G401 (cell line): ENCODE measurements at places on chromosomes 11 and 22. TPM values are rescaled to one million over a fixed set of nuclear protein-coding genes. Genes with fewer than 3 reads are reported as not detected.

GRCh38 chr11:112599856-112600533 lies 339.3 kb upstream of the PLET1 start:
- no peak for DNase-seq

DNA sequence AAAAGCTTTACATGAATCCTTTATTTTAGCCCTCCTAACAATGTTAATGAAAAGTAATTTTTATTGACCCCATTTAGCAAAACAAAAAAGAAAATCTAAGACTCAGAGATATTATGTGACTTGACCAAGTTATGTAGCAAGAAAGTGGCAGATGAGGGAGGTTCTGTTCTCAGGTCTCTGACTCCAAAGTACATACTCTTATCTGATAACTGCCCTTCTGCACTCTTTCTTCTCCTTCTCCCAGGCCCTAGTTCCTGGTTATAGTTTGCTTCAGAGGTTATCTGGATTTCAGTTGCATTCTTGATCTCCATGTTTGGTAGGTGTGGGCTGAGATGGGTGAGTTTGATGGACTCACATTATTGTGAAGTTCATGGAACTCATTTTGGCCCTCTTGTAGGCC lies 4.5 kb downstream of the OR9Q2 start:
- no peak for DNase-seq

GRCh38 chr11:117823946-117824420 lies 561 bp downstream of the FXYD2 start:
- no peak for DNase-seq

DNA sequence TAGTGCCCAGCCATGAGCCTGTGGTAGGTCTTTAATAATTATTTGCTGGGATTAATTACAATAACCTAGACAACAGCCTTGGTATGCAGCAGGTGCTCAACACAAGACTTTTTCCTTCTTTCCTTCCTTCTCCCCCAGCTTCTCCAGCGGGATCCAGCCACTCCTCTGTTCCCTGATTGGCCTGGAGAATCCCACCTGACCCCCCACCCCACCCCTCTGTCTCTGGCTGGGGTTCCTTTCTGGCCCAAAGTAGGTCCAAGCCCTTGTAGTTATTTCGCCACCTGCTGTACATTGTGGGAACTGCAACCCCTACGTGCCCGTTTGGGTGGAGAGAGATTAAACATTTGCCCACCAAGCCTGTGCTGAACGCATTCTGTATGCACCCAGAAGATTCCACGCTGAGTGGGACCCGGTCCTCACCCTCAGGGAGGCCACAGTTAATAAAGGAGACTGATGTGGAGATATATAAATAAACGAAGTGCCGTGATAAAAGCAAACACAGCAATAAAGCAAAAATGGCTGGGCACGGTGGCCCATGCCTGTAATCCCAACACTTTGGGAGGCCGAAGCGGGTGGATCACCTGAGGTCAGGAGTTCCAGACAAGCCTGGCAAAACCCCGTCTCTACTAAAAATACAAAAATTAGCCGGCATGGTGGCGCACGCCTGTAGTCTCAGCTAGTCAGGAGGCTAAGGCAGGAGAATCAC lies 32.1 kb upstream of the DGKZ start:
- DNase-seq: peak; percentile 56

DNA sequence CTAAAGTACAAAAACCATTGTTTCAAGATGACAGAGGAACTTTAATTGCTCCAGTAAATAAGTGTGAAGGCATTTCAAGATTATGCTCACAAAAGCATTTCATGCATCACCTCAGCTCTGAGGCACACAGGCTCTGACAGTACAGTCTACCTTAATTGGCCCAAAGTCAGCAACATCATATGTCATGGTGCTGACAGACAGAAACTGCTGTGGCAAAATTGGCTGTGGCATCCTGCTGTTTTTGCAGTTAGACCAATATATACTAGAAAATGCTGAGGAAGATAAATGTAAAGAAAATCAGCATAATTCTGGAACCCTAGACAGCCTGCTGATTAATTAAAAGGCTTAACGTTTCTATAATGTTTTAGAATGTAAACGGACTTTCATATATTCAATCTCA lies 34.9 kb upstream of the PPP2R1B start:
- peak; percentile 58 for DNase-seq

GRCh38 chr11:112806876-112807275 lies 154.3 kb upstream of the NCAM1 start:
- DNase-seq: no peak

DNA sequence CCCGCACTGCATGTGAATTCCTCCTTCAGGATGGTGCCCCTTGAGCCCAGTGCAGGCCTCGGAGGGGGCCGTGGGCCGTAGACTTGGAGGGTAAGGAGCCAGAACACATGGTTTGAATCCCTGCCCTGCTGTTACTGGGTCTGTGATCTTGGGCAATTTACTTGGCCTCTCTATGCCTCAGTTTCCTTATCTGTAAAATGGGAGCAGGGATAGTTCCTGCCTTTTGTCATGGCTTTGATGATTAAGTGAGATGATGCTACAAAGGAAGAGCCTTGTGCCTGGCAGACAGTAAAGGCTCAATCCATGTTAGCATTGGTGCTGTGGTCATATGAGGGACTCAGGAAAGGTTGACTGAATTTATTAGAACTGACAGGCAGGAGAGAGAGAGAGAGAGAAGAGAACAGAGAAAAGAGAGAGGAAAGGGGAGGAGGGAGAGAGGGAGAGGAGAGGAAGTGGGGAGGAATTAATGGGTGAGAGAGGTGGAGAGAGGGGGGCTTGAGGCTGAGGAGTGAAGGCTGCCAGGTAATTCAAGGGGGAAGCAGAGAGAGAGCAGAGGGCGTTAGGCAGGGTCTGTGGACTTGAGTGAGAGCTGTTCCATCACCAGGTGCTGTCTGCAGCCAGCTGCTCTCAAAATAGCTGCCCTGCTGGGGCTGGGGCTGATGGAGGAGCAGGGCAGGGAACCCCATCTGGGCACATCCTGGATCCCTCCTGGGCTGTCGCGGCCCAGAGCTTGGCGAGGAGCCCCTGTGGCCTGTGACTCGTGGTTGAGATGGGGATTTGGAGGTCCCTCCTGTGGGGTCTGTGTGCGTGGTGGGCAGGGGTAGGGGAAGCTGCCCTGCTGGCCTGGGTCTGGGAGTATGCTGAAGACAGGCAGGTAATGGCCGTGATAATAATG lies 44.1 kb downstream of the MCM5 start:
- DNase-seq: no peak

DNA sequence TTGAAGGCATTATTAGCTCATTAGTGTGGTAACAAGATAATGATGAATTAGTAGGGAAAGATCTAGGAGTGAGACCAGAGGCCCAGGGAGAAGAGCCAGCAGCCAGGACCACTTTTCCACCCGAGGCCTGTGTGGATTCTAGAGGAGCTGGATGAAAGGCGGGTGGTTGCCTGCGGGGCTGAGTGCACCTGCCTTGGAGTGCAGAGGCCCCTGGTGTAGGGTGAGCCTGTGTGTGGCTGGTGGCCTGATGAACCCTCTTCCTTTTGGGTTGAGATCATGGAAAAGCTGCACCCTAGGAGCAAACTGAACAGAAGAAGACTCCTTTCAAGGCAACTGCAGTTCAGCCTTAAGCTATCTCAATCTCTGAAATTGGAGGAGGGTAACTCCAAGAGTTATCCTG lies 5.9 kb upstream of the TP53AIP1 start:
- no peak for DNase-seq

GRCh38 chr11:1054143-1055108 lies 17.9 kb upstream of the MUC6 start:
- DNase-seq: peak; percentile 74

- no peak for DNase-seq
Observed at GRCh38 chr22:38097058-38097457, 13.1 kb upstream of the SLC16A8 start.

DNA sequence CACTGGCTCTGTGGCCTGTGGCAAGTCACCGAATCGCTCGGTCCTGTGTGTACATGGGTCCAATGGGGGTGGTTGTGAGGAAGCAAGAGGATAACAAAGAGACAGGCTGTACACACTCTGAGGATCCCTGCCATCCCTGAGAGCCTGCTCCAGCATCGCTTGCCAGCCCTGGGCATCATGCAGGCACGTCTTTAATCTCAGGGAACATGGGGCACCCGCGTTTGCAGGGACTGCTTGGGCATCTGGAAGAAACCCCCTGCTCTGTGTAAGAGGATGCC lies 1.3 kb upstream of the C1QTNF5 start:
- no peak for DNase-seq

DNA sequence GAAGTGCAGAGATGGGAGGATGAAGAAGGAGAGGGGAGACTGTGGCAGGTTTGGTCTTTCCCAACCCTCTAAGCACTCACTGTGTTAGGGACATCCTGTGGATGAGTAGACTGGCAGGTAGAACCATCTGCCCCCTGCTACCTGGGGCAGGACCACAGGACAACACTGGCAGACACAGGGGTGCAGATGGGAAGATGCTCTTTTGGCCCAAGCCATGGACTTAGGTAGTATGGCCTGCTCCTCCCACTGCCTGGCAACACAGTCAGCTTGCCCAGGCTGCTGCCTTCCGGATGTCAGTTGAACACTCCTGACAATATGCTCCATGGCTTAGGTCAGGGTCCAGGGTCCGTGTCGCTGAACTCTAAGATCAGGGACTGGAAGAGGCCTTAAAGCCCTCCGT lies 140.7 kb upstream of the NAV2 start:
- DNase-seq: peak; percentile 85

DNA sequence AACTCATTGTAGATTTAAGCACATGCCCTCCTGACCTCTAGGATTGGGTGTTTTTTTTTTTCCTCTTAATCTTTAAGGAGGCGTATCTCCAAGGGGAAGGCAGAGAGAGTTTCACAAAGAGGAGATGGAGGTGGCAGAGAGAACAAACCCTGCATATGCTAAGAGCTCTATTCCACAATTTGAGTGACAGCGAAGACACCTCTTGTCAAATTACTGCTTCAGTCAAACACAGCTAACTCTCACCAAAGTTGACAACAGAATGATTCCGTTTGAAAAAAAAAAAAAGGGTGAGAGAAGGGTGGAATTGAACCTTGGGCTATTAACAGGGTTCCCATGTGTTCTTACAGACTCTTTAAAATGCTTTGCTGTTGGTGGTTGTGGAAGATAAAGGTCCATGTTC lies 112.6 kb downstream of the NXPE2 start:
- DNase-seq: no peak

GRCh38 chr11:114059278-114059983 lies at the start of gene ZBTB16:
TSS of gene ZBTB16 (plus strand) at chr11:114059711. CDS start at chr11:114063301, 3,590 bp downstream.
- DNase-seq: peak; percentile 88

- no peak for DNase-seq
Observed at GRCh38 chr22:49326558-49326957, 501.1 kb downstream of the BRD1 start.

DNA sequence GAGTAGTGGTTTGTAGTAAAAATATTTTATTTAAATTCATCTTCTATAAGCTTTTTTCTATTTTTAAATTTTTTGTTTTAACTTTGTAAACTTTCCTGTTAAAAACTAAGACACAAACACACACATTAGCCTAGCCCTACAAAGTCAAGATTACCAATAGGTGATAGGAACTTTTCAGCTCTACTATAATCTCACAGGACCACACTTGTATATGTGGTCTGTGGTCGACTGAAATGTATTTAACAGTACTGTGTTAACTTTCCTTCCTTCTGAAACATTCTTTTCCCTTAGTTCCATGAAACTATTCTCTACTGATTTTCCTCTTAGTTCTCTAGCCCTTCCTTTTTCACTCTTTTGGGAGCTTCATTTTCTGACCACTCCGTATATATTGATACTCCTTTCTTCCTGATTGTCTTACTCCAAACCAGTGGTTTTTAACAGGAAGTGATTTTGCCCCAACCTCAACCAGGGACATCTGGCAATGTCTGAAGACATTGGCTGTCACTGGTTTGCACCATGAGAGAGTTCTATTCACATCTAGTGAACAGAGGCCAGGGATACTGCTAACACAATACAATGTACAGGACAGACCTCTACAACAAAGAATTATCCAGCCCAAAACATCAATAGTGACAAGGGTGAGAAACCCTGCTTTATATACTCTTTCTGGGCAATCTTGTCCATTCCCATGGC lies 8.8 kb downstream of the ZW10 start:
- DNase-seq: no peak

DNA sequence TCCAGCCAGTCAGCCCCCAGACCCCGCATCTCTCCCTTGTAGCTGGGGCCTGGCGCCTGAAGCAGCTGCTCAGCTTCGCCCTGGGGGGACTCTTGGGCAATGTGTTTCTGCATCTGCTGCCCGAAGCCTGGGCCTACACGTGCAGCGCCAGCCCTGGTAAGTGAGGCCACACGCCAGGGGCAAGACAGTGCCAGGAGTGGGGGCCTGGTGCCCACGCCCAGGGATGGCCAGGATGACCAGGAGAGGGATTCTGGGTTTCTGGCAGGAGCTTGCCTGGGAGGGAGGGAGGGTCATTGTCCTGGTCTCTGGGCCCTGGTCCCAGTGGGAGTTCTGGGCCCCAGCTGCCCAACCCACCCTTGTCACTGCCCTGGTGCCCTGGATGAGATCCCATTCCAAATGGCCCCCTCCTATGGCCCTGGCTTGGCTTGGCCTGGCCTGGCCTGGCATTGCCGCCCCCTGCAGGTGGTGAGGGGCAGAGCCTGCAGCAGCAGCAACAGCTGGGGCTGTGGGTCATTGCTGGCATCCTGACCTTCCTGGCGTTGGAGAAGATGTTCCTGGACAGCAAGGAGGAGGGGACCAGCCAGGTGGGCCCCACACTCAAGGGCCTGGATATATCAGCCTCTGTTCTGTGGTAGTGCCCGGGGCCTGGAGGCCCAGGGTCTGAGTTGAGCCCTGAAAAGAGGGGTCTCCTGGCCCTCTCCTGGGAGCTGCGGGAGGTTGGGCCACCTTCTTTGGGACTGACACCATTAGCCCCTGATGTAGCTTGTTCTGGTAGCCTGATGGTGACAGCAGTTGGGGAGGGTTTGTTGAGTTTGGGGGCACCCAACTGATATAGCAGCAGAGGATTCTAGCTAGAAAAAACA lies 3.7 kb downstream of the SLC39A13 start:
- no peak for DNase-seq

- DNase-seq: peak; percentile 44
Observed at GRCh38 chr11:34194576-34195335, 89.3 kb downstream of the NAT10 start.

DNA sequence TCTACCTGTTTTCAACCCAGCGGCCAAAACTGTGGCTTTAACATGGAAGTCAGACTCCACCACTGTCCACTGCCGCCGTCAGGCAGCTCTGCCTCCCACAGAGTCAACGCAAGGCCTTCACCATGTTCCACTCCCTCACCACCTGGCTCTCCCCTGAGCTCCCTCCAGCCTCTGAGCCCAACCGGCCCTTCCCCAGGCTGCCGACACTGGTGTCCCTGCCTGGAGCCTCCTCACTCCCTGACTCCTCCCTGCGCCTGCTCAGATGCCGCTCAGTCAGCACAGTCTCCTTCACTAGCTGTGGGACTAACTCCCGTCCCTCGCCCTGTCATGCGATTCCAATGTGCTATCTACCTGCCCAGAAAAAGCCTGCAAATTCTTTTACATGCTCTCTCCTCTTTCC lies 16.3 kb downstream of the SULT4A1 start:
- DNase-seq: no peak

- no peak for DNase-seq
Observed at GRCh38 chr11:44005956-44006355, 41.8 kb upstream of the ACCSL start.

Gene ARHGEF12
- total RNA-seq: 27.5 TPM in 2 replicates

Gene SPTBN2
- 102 and 103 TPM in 2 replicates for total RNA-seq

Gene RNASEH2C
- total RNA-seq: 86.2 and 132 TPM in 2 replicates

Gene OR52E8
- not detected in 2 replicates for total RNA-seq

Gene C11orf86
- not detected in 2 replicates for total RNA-seq

Gene CEP164
- 49.5 and 54.7 TPM in 2 replicates for total RNA-seq

Gene OAF
- total RNA-seq: 13.8 and 18.3 TPM in 2 replicates

Gene SGSM1
- not detected in 2 replicates for total RNA-seq

Gene GRIA4
- not detected in 2 replicates for total RNA-seq

Gene FBLN1
- 97.6 and 128 TPM in 2 replicates for total RNA-seq

Gene KCNK4
- 0.14 TPM in 1 of 2 replicates, not detected in the other for total RNA-seq

Gene TRPC6
- 0.07 TPM in 1 of 2 replicates, not detected in the other for total RNA-seq
